Effector CD4-positive, alpha-beta T cell (primary cell): ENCODE measurements at places on chromosomes 16 and 17.
A peak's percentile ranks its signal among the peaks of the same experiment; 100 is the strongest.

GRCh38 chr17:2266045-2266864, 37.3 kb downstream of the SMG6 start:
- DNase-seq, result peak; percentile 80

GRCh38 chr16:3295783-3296182, 9.4 kb downstream of the TIGD7 start:
- no peak for DNase-seq

DNA sequence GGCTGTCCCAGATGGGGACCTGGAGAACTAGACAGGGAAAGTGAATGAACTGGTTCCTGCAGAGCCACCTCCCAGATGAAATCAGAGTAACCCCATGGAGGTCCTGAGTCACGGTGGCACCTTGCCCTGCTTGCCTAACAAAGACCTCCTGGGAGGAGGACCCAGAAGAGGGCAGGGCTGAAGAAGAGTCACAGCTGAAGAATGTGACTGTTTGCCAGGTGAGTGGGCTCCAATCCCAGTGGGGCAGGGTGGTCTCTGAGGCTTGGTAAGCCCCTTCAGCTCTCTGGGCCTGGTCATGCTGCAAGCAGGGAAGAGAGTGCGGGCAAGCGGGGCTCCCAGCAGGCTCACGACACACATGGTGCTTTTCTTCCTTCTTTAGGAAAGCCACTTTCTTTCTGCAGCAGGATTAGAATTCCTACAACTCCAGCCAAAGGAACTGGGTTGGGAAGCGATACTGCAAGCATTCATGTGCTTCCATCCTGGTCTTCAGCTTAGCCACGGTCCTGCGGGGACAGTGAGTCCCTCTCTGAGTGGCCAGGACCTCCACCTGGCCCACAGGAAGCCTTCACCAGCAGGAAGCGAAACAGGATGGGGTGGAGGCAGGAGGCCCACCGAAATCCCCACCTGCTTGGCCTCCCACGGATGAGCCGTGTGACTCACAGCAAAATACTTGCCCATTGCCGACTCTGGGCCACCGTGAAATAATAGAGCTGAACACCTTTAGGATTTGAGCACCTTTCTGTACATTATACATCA, 4.3 kb downstream of the C16orf74 start:
- no peak for DNase-seq

GRCh38 chr17:70230850-70231640, 61.7 kb downstream of the KCNJ2 start:
- DNase-seq, result no peak

DNA sequence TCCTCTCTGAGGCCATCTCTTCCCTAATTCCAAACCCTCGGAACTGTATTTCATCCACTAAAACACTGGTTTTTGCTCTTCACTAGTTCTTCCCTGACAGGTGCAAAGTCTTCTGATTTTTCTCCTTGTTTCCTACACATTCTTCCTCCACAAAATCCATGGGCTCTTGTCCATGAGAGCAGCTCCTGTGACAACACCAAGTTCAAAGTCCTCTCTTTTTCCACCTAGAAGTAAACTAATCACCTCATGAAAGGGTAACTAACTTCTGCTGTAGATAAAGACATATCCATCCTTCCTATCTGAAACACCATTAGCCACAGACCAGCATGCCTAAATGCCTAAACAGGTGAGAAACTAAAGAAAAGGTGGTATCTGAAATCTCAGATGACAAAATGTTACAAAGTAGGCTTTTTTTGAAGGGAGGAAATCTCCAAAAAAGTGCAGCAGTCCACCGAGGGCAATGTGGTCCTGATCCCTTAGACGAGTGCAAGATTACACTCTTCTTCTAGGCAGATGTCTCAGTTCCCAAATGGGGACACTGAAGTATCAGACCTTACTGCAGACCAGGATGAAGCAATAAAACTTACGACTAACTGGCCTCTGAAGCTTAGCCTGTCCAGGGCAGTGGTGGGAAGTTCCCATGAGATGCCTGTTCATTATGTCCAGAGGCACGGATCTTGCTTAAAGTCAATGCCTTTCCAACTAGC, 2.8 kb downstream of the PIP4K2B start:
- no peak for DNase-seq

DNA sequence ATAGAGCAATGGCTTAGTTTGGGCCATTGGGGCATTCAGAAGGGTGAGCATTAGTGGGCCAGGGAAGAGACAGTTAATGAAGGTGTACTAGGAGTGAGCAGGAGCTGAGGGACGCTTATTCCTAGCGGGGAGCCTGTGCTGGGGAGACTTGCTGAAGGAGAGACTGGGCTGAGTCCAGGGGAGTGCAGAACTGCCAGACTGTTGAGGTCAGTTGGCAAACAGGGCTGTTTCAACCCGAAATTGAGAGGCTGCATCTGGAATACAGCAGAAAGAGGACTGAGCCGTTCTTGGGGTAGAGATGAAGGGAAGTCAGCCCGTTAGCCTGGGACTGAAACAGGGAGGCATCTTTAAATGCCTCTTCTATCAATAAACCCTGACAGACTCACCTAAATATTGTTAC, 33.2 kb downstream of the MAP2K6 start:
- no peak for DNase-seq

- DNase-seq, result no peak
Measured at GRCh38 chr16:24114876-24115275, 141.3 kb upstream of the CACNG3 start.

- DNase-seq, result no peak
Measured at GRCh38 chr17:45441526-45442310, 9.0 kb upstream of the ARHGAP27 start.

- peak; percentile 11 for DNase-seq
Measured at GRCh38 chr16:81035975-81036750, 521 bp downstream of the ATMIN start.

GRCh38 chr17:13387952-13388351, 213.8 kb downstream of the HS3ST3A1 start:
- DNase-seq, result no peak

DNA sequence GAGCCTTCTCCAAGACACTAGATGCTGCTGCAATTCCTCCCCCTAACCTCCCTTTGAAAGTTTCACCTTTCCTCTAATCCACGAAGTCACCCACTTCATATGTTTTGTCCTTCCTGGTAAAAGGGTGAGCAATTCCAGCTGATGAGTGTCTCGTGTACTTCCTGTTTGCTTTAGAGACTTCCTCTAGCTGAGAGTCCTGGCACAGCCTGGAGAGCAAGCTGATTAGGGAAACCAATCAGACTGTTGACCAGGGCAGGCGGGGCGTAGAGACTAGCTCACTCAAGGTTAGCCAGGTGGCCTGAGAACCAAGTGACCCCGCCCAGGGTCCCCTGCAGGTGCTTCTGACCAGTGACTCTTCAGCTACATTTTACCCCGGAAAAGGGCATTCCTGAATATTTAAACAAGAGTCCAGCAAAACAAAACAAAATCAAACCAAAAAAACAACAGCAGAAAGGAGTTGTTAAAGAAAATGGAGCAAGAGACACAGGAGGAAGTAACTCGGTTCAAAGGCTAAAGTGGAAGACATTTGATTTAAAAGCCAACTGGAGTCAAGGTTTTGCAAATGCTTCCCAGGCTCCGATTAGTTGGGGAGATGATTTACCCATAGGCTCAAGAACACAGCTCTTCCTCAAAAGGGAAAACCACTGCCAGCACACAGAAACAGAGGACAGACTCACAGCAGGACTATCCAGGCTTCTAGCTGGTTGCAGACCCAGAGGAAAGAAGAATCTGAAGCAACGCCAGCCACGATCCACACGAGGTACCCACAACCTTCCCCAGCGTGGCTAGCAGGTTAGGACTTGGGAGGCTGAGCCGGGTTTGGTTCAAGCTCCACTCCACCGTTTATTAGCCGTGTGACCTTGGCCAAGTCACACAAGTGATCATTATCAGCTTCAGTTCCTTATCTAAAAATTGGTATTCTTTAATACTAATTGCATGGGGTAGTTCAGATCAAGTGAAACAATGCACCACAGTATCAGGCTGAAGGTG, 13.4 kb downstream of the HSPB9 start:
- DNase-seq, result no peak

GRCh38 chr17:82050761-82051641, 610 bp downstream of the RFNG start:
- DNase-seq, result peak; percentile 2

DNA sequence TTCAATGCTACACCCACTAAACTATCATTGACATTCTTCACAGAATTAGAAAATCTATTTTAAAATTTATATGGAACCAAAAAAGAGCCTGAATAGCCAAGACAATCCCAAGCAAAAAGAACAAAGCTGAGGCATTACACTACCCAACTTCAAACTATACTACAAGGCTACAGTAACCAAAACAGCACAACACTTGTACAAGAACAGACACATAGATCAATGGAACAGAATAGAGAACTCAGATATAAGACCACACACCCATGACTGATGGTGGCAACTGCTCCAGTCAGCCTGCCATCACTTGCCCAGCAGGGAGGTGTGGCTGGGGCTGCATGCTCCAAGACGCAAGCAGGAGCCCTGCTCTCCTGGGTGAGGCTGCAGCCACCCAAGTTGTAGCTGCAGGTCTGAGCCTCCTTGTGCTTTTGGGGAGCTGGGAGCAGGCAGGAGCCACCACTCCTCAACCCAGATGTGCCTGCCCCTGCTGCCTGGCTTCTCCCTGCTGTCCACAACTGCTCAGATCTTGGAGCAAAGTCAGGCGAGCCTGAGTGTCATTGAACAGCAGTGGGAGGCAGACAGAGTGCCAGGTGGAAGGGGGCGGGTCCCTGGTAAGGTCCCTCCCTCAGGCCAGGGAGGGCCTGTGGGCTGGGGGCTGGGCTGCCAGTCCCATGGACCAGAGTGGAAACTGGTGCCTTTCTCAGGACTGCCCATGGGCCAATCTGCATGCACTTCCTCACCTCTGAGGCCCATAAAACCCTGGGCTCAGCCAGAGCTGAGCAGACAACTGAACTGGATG, 24.7 kb downstream of the SSH2 start:
- DNase-seq, result no peak

GRCh38 chr17:78449983-78450595, 71.6 kb downstream of the PGS1 start:
- no peak for DNase-seq

DNA sequence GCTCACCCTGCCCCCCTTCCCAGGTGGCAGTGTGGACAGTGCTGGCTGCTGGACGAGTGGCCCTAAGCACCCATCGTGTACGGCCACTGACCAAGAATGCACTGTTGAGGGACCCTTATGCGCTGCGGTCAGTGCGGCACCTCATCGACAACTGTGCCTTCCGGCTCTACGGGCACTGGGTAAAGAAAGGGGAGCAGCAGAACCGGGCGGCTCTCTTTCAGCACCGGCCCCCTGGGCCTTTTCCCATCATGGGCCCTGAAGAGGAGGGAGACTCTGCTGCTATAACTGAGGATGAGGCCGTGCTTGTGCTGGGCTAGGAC, 5.1 kb downstream of the CFAP119 start:
- no peak for DNase-seq

- no peak for DNase-seq
Measured at GRCh38 chr17:28725660-28726225, 290 bp downstream of the TLCD1 start.

DNA sequence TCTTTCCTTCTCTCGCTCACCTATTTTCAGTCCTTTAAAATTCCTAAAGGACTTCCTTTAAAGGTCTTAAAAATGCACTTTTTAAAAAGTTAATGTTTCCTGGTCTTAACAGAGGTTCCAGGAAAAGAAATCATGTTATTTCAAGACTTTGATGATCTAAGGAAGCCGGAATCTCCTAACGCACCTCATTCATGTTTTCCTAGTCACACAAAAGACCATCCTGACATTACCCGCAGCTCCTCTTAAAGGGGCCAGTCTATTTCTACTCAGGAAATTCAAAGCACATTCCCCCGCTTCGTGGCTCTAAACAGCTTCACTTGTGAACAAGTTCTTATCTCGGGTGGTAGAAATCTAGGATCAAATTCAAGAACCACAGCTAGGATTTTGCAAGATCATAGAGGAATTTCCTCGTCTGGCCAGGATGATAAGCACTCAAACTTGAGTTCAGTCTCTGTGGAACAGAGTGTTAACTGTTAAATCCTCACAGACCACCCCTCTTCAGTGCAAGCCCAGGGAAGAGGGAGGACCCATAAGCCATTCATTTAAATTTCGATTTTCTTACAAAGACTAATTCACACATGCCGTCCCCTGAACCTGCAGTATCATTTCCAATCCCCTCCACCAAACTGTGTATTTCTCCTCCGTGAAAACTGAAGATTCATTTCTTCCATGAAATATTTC, 137.1 kb upstream of the AXIN2 start:
- no peak for DNase-seq

- peak; percentile 8 for DNase-seq
Measured at GRCh38 chr16:68800257-68800875, 43.0 kb upstream of the TANGO6 start.

DNA sequence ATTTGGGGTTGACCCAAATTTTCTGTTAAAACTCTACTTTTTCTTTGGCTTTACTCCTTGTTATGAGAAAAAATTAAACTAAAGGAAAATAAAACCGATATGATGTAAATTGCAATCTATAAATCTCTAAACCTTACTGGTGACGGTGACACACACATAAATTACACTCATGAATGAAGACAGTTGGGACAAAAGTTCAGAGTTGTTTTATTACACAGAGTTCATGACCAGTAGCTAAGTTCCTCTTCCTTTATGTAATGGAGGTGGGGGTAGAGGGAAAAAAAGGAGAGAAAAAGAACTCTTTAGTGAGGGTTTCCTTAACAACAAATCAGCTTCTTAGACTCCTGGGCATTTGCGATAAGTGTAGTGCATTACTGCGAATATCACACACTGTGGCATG, 220.7 kb downstream of the KCNJ2 start:
- no peak for DNase-seq

GRCh38 chr16:87196231-87196630, 121.0 kb downstream of the C16orf95 start:
- no peak for DNase-seq

DNA sequence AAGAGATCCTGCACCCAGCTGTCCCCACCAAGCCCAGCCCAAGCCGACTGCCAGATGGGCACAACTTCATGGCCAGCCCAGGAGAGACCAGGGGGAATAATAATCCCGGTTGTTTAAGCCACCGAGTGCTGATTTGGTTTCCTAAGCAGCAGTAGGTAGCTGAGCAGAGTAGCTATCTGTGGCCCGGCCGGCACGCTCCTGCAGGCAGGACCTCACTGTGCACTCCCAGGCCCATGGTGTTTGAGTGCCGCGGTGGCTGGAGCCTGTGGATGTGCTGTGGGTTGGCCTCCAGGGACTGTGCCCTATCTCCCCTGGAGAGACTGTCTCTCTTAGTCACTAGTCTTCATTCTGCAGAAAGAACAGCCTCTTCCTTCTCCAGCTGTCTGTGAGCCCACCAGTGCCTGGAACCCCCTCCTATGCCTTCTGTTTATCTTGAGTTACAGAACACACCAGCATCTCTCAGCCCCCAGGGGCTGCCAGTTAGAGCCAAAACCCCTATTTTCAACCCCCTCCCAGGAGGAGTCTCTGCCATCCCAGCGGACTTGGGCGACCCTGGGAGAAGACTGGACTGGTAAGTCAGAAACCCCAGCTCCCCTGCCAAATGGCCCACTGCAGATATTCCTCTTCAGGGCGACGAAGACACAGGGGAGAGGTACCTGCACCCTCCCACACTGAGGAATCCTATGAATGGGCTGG, 152.0 kb downstream of the SDK2 start:
- no peak for DNase-seq

DNA sequence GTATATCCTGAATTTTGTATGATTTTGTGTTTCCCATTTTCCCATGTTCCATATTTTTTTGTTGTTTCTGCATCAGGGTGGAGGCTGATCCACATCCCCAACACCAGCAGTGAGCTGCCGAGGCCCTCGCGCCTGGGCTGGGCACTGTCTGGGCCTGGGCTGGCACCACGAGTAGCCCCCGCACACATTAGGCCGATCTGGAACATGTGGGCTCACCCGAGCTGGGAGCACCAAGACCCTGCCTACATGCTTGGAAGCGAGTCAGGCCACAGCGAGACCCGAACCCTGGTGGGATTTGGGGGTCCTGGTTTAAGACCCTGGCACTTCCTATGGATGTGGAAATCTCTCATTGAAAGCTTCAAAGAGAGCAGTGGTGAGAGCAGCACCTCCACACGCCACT, 8.5 kb downstream of the KCTD5 start:
- no peak for DNase-seq
